ENCODE measurements at places on chromosomes 12 and 14.

DNA sequence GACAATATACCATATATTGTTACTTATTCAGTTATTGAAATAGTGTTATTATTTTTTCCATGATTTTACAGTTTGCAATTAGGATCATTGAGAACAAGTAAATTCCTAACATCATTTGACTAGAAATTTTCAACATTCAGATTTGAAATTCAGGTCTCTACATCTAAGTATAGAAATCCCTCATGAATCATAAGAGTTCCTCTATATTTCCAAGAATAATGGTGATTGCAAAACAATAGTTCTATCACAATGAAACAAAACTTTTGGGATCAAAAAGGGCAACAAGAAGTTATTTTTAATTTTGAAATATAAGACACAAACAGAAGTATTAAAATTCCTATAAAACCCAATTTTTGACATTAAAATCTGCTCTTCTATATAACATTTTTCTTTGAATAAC lies 10.8 kb downstream of the CLEC1A start:
- DNase-seq, result no peak

- DNase-seq, result no peak
Observed at GRCh38 chr14:28254768-28255167, 511.8 kb upstream of the FOXG1 start.

- no peak for DNase-seq
Observed at GRCh38 chr12:64706857-64707256, 52.3 kb downstream of the GNS start.

- DNase-seq, result no peak
Observed at GRCh38 chr12:2064071-2064507, 11.3 kb downstream of the CACNA1C start.

DNA sequence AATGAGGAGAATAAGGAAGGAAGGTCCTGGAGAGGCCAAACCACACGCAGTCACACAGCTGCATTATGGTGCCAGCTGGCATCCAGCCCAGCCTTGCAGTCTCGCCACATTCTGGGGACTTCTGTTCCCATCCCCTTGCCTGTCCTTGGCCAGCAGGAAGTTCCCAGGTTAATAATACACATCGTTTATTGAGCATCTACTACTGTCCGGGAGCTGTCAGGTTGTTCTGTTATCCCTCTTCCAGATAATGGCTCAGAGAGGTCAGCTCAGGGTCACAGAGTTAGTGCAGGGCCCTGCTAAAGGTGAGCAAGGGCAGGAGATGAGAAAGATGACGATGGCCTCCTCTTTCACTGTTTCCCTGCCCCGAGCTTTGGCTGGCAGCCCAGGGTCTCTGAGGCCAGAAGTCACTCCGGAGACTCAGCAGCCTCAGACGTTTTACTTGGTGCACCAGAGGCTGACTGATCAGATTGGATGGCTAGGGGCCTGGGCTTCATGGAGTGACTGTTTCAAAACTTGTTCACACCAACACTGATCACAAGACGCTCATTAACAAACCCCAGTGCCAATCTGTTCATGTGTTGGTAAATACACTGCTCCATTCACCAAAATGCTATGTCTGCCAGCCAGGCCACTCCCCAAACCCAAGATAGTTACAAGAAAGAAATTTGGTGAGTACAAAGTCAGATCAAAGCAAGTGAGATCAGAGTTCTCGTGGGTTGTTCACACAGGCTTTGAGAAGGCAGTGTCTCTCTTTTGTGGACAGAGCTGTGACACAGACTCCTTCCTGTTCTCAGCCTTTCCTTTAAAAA lies 79.2 kb downstream of the B4GALNT3 start:
- peak; percentile 86 for DNase-seq

DNA sequence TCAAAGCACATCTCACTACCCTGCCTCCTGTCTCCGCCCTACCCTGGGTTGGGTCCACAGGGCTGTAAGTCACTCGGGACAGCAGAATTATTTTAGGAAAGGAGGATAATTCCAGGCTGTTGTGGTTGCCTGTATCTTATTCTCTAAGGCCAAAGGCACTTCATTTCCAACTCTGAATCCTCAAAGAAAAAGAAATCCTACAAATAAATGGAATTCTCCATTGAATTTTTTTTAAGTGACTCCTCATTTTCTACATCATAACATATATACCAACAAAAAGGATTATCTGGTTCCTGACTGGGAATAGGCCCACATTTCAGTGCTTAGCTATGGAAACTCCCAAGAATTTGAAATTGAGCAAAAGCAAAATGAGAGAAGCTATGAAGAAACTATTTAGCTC lies 186.4 kb downstream of the ITPR2 start:
- no peak for DNase-seq

DNA sequence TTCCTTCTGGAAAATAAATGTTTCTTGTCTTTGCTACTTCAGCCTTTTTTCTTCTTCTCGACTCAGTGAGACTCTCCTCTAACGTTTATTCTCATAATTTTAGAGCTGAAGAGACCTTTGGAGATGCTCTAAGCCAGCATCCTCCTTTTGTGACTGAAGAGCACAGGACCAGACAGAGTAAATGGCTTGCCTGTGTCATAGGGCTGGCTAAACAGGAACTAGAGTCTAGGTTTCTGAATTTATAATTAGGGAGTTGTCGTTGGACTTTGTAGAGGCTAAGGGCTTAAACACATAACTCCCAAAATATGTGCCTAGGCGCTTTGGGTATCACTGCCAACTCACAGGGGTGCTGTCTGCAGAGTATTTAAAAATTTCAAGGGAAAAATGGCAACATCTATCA lies 98.5 kb downstream of the FGD4 start:
- DNase-seq, result no peak

GRCh38 chr12:16523284-16523950 lies 82.5 kb downstream of the LMO3 start:
- DNase-seq, result no peak

- no peak for DNase-seq
Observed at GRCh38 chr12:103583008-103583407, 4.1 kb upstream of the STAB2 start.

- DNase-seq, result peak; percentile 99
Observed at GRCh38 chr12:51172515-51173431, at the start of gene TFCP2. Gene TFCP2 (minus strand): TSS chr12:51173135. CDS start chr12:51172422, 713 bp downstream.

- no peak for DNase-seq
Observed at GRCh38 chr12:98424726-98425401, 90.5 kb upstream of the TMPO start.

GRCh38 chr12:108649669-108650068 lies 16.0 kb upstream of the SELPLG start:
- DNase-seq, result no peak

- DNase-seq, result peak; percentile 20
Observed at GRCh38 chr12:52132754-52133161, 53.3 kb downstream of the SMIM41 start.

- DNase-seq, result no peak
Observed at GRCh38 chr14:69473260-69473659, 11.3 kb upstream of the PLEKHD1 start.

- DNase-seq, result no peak
Observed at GRCh38 chr12:121992059-121992879, 29.4 kb upstream of the BCL7A start.

DNA sequence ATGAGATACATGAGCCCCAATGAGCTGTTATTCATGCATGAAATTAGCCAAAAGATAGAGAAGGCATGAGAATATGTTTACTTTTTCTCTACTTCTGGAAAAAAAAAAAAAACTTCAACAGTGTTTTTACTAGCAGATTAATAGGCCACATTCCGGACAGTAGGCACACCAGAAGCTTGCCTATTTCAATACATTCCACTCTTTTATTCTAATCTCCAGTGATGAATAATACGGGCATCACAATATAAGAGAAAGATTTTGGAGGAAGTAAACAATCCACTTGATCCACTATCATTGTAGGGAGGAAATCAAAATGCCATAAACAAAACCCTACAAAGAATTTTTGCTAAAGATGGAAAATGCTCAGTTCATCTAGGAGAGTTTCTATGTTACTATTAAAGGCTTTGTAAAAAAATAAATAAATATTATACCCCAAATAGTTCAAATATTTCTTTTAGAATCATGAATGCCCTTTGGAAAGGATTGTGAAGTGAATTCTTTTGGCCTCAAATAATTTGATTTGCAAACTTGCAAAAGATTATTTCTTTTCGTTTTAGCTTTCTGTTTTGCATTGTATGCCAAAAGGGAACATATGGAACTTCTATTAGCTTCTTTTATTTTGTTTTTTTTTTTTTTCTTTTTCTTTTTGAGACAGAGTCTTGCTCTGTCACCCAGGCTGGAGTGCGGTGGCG lies 232.6 kb downstream of the EPS8 start:
- DNase-seq, result no peak

DNA sequence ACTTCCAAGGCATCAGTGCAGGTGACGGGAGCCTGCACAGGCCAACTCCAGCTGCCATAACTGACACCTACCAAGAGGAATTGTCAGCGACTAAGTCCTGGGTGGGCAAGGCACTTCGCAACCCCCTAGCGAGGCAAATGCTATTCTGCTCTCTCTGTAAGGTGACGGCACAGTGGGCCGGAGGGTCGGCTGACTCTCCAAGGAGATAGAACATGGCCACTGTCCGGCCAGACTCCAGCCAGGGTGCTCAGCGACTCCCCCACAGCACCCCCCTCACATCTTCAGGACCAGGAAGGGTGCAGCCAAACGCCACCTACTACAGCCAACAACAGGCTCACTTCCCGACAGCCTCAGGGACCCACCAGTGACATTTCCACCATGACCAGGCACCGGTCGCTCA lies 13.2 kb downstream of the RAB35 start:
- no peak for DNase-seq

DNA sequence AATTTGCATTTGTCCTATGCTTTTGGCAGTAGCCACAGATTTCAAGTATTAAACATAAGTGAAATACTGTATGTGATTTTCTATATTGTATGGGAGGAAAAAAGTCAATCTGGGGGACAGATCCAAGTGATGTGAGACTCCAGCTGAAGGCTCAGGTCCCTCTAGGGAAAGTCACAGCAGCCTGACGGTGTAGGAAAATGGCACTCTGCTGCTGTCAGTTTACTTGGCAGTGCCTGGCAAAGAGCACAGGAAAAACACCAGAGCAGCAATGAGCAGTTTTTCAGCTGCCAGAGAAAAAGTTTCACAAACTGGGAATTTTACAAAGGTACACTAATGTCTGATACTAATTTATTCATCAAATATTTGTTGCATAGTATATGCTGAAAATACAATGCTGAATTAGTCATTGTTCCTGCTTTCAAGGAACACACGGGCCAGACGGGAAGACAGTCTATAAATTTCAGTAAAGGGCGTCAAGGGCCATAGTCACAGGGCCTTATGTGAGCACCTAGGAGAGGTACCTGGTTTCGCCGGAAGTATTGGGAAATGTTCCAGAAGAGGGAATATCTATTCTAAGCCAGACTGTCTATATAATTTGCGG lies 66.2 kb upstream of the SLC38A2 start:
- no peak for DNase-seq

GRCh38 chr14:92945959-92946846 lies 23.3 kb downstream of the CHGA start:
- DNase-seq, result peak; percentile 85

GRCh38 chr12:126114441-126114840 lies 1049.2 kb downstream of the AACS start:
- DNase-seq, result no peak

- no peak for DNase-seq
Observed at GRCh38 chr12:67539329-67539728, 109.2 kb upstream of the DYRK2 start.

DNA sequence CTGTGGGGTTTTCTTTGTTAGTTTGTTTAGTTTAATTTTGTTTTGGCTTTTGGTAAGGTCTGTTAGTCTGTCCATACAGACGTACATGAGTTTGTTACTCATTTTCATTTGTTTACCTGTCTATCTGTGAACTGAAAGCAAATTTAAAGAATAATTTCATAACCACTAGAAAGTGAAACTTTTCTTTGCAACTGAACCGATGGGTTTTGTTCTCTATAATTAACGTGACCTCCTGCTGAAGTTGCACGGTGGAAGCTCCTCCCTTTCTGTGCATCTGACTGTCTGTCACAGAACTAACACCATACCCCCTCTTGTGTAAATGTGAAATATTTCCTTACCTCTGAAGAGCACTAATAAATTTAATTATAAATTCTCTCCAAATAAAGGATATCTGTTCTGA lies 595.5 kb downstream of the GALC start:
- no peak for DNase-seq

DNA sequence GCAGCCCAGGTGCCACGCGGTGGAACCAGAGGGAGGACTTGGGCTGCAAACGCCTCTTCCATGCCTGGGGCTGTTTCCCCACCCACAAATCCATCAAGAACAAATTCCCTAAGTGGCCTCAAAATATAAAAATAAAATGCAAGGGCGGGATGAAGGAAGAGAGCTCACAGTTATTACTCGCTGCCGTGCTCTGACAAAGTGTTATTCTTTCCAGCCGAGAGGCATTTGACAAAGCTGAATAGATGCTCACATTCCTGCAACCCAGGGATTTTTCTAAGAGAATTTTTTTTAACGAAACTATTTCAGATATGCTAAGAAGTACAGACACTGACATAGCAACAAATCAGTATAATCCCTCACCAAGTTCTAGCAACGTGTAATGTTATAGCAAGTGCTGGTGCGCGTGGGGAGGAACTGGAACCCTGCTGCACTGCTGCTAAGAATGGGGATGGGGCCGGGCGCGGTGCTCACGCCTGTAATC lies 70.7 kb downstream of the SCARB1 start:
- DNase-seq, result no peak

DNA sequence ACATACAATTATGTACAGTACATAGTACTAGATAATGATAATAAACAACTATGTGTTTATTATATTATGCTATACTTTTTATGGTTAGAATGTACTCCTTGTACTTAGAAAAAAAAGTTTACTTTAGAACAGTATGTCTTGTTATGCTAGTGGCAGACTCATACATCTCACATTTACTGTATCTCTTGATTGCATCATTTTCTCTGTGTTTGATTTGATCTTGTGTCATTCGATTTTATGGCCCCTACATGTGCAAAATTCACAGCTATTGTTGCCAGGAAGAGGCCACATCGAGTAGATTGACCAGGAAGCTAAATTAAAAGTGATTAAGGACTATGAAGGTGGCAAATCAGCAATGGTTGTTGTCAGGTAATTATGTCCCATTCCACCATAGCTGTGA lies 153.0 kb downstream of the PCNX1 start:
- no peak for DNase-seq

- DNase-seq, result no peak
Observed at GRCh38 chr14:64400829-64401459, 12.8 kb downstream of the MTHFD1 start.

DNA sequence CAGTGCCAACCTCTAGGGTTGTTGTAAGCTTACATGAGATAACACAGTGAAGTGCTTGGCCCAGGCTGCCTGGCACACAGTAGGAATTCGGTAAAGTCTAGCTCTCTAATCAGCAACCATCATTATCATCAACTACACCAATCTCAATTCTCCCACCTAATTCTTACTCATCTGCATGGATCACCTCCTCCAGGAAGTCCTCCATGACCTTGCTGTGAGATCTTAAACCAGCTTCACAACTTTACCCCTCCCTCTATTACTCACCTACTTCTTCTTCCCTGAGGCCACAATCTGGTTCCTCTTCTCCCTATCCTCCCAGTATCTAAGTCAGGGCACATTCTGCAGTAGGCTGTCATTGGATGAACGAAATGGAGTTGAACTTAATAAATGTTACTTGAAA lies 67.3 kb downstream of the GSC start:
- DNase-seq, result no peak

- DNase-seq, result no peak
Observed at GRCh38 chr14:91755570-91756295, 23.8 kb upstream of the CATSPERB start.

All from spleen (tissue), 13 donors.